ENCODE measurements at places on chromosomes 2 and 18.

DNA sequence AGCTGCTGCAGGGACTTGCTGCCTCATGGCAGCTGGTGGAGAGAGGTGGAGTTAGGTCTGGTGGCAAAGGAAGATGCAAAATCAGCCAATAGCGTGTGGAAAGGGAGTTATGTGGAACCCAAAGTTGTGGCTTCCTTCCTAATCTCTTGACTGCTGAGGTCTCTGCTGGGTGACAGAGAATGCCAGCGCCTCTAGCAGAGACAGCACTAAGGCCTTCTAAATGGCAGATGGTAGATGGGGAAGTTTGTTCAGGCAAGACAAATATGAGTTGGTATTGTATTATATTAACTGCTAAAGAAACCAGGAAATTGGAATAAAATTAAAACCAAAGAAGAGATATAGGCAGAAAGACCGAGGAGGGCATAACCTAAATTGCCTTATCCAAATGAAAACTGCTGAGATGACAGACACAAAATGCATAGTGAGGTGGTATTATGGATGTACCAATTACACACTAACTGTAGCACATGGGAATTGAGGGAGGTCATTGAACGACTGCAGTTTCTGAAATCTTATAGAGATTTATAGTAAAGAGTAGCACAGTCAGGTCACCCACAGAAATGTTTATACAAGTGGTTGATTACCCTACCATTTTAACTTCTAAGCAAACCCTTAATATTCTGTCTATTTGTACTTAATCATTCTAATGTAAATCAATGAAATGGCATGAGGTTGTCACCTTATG lies 246.6 kb upstream of the SESTD1 start:
- DNase-seq: no peak

DNA sequence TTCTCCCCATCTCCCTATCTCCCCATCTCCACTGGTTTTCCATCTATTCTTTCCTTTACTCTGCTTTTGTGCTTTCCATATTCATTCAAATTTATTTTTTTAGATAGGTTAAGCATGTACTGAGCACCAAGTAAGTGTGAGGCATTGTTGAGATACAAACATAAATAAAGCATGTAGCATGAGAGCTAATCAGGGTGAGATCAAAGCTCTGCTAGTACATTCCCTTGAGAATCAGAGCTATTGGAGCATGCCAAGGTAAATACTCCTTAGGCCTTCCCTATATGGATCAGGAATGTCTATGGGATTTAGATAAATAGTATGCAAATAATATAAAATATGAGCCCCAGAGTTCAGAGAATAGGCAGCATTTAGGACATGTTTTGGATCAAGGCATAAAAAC lies 25.3 kb downstream of the BABAM2 start:
- DNase-seq: no peak

DNA sequence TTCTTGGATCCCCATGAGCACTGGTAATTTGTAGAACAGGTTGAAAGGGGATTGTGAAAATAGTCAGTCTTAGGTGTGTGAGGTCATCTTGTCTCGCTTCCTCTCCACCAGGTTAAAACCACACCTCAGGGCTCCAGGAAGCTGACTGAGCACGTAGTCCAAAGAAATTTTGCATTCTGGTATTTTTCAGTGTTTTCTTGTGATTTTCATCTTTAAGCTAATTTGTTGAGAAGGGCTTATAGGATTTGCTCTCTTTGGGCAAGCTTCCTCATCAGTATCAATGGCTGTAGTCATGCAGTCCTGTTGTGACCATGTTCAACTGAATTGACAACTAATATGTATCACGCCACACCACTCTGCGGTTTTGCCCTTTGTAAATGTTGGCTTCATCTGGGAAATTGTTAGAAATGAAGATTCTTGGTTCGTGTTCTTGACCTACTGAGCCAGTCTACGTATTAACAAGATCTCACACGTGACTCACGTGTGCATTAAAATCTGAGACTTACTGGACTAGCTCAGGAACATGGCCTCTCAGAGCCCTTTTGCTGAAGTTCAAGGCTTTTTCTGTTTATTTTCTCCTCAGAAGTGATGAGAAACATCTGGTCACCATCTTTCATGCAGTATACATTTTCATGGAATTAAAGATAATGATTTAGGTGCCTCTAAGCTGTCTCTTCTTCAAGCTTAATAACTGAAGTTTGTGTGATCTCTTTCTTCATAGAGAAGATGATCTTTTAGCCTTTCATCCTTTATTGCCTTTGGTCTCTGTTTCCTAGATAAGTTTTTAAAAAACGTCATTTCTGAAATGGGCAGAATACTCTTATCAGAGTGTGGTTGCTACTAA lies 32.8 kb downstream of the FMNL2 start:
- DNase-seq: no peak

DNA sequence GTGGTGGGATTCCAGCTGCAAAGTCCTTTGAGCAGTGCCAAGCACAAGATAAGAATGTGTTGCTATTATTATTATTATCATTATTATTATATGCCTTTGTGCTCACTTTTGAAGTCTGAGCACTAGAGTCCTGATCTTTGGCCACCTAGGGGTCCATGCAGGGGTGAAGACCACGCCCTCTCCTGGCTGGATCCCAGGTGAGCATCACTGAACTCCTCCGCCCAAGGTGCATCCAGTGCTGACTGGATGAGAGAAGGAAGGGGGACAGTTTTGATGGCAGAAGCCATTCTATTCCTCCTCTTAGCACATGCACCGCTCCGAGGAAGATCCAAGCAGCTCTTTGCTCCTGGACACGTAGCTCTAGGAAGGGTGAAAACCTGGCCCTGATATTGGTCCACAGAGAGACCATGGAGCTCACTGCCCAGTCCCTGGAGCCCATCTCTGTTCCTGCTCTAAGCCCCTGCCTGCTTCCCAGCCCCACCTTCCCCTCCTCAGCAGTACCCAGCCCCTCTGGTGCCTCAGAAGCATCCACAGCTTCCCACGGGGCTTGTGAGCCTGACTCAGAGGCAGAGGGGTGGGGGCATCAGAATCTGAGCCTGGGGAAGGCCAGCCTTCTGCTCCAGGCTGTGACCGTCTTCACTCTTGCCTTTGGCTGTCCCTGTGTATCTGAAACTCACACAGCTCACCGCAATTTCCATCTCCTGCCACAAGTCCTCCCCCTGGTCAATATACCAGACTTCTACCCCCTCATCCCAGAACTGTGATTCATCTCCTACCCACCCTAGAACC lies 45.4 kb downstream of the MCFD2 start:
- no peak for DNase-seq

- DNase-seq: no peak
These were observed 8.7 kb downstream of the FAM228A start for GRCh38 chr2:24183366-24184069.

GRCh38 chr2:95240556-95240955 lies 33.2 kb downstream of the ZNF892 start:
- no peak for DNase-seq

- DNase-seq: no peak
These were observed 36.7 kb downstream of the PKP4 start for GRCh38 chr2:158493458-158493857.

DNA sequence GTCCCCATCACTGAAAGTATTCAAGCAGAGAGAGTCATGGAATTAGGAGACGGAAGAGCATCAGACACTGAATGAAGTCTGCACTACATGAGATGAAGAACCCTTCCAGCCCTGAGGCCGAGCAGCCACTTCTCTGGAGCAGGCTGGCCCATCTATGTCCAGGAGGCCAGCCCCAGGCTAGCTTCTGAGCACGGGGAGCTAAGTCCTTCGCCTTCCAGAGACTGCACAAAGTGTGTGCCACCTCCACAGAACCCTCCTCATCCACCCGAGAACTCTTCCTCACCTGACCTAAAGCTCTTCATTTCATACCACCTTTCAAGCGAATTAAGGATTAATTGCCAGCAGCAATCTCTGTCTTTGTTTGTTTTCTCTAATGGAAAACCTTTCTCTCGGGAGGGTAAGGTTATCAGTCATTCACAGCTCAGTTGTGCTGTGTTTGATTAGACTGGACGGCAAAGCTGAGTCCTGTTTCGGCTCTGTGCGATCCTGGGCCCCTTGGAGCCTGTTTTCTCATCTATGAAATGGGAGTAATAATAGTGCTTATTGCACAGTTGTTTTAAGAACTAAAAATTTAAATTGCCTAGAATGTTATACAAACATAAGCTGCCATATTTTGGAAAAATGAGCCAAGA lies 38.0 kb downstream of the SCTR start:
- no peak for DNase-seq

Measured in stimulated activated CD4-positive, alpha-beta T cell treated with anti-CD3 and anti-CD28 coated beads, TNF-alpha, amount 100 ng/mL, for 1 hour (primary cell).